Tibial nerve (tissue), 4 donors: ENCODE measurements at places on chromosomes 13 and 19.

GRCh38 chr13:109204657-109205056 is 575.2 kb downstream of the MYO16 start:
- DNase-seq: no peak

- no peak for DNase-seq
Measured at GRCh38 chr13:102877303-102877702, 31.5 kb downstream of the ERCC5 start.

DNA sequence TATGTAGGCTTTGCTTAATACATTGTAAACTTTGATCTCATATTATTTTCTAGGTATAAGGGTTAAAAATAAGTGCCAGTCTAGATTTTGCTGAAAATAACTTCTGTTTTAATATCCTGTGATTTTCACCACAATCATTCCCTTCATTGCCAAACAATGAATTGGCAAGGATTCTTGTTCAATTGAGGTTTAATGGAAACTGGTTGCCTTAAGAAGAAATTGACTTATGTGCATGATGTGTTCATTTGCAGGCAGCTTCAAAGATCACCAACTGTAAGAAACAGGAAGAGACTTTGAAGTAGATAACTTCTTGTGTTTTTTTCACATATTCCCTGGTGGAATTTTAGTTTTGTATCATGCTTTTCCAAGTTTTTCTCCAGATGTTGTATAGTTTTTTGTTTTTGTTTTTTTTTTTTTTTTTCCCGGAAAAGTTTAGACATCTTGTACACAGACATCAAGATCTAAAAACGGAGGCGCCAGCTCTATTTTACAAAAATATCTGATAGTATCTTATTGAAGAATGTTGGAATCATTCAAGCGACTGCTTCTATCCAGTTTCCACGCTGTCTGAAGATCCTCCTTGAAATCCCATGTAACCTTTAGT is 108.3 kb downstream of the POSTN start:
- DNase-seq: no peak

DNA sequence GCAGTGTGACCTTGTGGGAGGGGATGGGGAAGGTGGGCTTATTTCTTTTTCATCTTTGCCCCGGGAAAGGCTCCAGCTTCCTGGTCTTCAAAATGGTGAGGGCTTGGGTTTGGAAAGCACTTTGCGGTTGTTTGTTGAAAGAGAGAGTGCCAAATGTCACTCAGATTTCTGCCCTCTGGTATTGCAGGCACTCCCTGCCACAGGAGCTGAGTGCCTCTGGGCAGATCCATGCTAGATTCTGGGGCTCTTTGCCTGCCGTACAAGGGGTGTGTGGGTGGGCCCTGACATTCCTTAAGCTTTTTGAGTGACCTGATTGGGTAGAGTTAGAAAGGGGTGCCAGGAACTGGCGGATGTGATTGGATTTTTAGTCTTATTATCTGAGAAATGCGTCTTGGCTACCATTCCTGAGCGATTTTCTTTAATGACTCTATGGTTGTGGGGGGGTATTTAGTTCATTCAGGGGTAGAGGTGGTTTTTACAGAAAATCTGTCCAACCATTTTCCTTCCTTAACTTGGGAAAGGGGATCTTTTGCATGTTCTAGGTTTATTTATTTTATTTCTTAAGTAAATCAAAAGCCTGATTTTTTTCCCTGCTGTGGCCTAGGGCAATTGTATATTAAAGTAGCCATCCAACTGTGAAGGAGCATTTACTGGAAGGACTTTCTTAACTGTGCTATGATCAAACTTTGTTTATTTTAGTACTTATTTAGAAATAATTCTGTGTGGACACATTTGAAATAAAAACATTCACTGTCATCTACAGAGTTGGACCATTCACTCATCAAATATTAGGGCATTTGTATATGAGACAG is 3.2 kb downstream of the ARHGAP35 start:
- DNase-seq: no peak

GRCh38 chr19:45615795-45616703 is 14.0 kb upstream of the GPR4 start:
- peak; percentile 79 for DNase-seq

- DNase-seq: no peak
Measured at GRCh38 chr19:57623091-57623490, 9.0 kb downstream of the ZNF134 start.

DNA sequence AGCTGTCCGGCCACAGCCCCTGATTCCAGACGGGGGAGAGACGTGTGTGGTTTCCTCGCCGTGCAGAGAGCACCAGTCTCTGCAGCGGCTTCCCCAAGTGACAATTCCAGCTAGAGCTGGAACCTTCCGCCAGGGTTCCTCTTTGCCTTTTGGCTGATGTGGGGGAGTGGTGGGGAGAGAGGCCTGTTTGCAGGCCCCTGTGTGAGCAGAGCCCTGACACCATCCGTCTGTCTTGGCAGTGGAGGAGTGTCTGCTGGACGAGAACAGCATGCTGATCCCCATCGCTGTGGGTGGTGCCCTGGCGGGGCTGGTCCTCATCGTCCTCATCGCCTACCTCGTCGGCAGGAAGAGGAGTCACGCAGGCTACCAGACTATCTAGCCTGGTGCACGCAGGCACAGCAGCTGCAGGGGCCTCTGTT is 25.0 kb downstream of the LAMP1 start:
- DNase-seq: no peak

DNA sequence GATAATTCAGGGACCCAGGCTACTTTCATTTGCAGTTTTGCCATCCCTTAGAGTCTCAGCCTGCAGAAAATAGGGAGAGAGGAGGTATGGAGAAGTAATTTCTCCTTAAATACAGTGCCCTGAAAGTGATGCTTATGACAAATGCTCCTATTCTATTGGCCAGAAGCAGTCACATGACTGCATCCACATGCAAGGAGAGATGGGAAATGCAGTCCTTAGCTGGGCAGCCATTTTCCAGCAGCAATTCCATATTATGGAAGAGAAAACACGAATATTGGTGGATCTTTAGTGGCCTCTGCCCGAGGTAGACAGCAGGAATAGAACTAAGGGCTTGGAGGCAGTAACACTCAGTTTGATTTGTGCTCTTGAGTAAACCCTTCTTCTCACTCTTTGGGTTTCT is 39.4 kb downstream of the VAV1 start:
- no peak for DNase-seq

DNA sequence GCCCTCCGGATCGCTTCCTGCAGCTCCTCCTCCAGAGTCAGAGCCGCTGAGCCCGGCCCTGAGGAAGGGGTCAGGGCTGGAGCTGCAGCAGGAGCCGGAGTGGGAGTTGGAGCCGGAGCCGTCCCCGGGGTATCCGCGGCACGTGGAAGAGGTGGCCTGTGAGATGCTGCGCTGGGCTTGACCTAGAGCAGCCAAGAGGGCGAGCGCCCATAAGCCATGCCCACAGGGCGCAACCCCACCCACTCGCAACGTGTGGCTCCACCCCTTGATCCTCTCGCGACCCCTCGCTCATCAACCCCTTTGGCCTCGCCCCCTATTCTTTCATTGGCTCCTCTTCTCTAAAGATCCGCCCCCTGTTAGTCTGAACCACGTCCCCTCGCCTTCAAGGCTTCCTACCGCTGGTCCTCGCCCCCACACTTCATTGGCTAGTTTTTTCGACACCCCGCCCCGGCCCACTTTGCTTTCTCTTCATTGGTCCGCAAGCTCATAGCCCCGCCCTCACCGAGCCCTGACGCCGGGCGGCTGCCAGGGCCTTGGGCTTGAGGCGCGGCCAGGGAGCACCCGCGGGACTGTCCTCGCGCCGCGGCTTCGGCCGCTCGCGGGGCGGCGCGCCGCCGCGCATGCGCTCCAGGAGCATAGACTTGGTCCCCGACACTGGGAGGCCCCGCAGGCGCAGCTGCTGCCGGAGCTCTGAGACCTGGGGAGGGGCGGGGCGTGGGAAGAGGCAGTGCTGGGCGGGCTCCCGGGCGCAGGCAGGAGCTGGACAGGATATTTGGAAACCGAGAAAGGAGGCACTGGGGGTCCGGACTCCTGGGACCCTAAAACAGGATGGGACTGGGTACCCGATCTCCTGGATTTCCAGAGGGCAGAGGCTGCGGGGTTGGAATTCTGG is 5.4 kb downstream of the MAMSTR start:
- peak; percentile 97 for DNase-seq

- DNase-seq: no peak
Measured at GRCh38 chr19:58552655-58553054, 2.2 kb downstream of the CHMP2A start.

DNA sequence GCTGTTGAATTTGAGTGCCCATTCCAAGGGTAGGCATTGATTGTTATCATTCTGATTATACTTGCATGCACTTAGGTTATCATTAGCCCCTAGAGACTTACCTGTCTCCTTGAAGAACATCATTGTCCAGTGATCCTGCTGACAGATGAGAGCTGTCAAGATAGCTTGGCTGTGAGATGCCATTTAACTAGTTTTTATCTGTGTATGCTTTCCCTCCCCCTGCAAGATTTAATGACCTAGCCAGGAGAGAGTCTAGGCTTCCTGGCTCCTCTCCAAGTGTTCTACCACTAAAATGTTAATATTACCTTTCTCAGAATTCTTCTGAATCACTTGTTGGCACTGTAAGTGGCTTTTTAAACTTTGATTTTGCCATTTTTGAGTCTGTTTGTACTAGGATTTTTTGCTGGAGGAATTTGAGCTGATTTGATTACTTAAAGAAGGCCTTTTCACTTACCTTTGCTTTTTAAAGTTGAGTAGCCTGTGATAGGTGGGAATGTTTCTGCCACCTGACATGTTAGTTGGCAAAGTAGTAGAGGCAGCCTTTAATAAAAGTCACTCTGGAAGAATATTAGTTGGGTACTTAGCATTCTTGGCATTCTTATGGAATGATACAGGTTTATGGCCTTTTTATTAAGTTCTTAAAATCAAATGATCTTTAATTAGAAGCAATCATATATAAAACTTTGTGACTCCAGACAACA is 41.1 kb downstream of the ARHGAP35 start:
- DNase-seq: no peak

DNA sequence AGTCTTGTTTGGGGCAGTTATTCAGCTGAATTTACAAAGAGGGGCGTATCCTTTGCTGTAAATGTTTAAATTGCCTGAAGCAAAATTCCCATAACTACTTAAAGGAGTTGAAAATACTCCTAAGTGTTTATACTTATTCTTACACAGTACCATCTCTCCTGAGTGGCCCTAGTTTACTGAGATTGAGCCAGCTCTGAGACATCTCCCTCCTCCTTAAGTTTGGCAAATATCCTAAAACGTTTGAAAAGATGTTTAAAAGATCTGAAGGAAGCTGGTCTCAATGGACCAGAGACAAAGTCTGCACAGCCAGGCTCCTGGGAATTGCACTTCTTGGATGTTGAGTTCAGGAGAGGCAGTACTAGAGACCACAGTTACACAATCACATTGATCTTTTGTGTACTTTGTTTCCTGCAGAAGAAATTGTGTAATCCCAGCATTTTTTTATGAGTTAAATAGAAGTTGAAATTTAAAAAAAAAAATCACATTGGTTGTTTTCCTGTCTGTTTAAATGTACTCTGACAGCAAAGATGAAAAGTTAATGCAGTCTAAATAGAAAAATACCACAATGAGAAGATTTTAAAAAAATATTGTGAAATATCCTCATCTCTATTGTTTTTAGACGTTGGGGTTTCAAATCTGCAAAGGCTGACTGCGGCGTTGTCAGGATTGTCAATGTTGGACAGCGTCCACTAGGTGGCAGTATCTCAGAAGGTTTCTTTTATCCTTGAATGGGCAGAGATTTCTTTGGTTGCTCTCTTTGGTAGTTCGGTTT is 20.7 kb downstream of the TNFSF11 start:
- DNase-seq: no peak

DNA sequence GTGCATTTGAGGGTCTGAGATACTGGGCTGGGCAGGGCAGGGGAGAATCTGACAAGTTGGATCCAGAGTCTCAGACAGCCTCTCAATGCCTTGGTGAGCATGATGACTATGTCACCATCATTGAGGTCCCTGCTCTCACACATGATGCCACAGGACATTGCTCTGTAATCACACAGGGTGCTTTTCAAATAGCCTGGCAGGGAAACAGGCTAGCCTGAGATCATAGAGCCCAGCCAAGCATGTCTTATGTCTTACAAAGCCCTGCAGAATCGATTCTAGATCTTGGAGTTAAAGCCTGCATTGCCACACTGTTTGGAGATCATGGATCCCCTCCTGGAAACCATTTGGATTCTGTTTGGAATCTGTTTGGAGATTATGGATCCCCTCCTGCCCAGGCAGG is 5.3 kb downstream of the KCNN1 start:
- DNase-seq: no peak

GRCh38 chr13:59710996-59711701 is 452.6 kb downstream of the DIAPH3 start:
- no peak for DNase-seq

DNA sequence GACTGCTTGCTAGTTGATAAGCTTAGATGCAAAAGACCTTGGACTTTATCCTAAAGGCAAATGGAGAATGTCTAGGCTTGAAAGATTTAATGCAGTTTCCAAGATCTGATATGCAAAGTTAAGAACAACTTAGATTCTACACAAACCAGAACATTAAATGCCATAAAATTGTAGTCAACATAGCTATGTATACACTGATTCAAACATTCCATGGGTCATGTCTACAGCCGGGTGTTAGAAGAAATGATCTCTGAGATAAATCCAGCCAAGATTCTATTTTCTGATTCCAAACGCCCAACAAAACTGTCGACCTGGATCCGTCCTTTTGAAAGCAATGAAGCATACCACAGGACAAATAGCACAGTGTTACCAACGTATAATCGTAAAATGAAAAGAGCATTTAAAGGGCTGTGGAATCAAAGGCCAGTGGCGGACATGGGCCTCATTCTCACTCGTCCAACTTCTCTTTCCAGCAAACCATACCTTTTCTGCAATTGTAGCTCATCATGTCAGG is 52.7 kb downstream of the KCTD12 start:
- no peak for DNase-seq

GRCh38 chr19:43754253-43754502 is 584 bp downstream of the SMG9 start:
- DNase-seq: no peak

GRCh38 chr19:32928806-32929205 is 43.0 kb downstream of the CEP89 start:
- no peak for DNase-seq

DNA sequence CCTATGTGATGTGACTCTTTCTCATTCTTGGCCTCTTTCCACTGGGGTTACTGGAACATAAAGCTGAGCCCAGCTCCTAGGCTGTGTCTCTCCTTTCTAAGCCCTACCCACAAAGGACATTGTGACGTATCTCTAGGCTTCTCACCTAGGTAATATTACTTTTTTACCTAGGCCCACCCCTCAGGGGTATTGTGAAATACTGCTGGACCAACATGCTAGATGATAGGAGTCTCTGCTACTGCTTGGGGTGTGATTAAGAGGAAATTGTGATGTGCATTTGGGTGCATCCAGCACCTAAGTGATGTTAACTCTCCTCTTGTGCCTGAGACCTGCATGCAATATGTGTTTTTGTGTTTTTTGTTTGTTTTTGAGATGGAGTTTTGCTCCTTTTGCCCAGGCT is 22.8 kb upstream of the ZNF254 start:
- DNase-seq: no peak

DNA sequence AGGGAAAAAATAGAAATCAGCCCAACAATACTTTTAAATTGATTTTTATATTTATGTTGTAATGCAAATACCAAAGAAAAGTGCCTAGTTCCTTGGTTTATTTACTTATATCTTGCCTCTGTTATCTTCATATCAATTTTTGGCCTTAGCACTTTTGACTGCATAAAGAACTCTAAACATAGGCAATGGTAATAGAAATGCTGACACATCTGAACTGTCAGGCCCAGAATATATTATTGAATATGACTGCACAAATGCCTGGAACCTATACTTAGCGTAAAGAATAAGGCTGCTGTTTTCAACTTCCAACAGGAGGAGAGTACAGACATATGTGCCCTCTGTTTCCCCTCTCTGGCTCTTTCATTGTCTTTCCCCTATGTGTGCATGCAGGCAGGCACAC is 91.1 kb downstream of the DNAJC15 start:
- DNase-seq: no peak

GRCh38 chr13:44440046-44440608 is 66.5 kb downstream of the SERP2 start:
- no peak for DNase-seq
